ENCODE measurements at places on chromosomes 1 and 21.

- DNase-seq = no peak
Measured at GRCh38 chr1:12144236-12144635, 22.6 kb upstream of the TNFRSF1B start.

GRCh38 chr1:5105744-5106143, 451.3 kb downstream of the AJAP1 start:
- DNase-seq = no peak

- no peak for DNase-seq
Measured at GRCh38 chr1:220892086-220892376, 12.8 kb downstream of the HLX start.

- DNase-seq = no peak
Measured at GRCh38 chr1:213120386-213120785, 69.3 kb downstream of the RPS6KC1 start.

DNA sequence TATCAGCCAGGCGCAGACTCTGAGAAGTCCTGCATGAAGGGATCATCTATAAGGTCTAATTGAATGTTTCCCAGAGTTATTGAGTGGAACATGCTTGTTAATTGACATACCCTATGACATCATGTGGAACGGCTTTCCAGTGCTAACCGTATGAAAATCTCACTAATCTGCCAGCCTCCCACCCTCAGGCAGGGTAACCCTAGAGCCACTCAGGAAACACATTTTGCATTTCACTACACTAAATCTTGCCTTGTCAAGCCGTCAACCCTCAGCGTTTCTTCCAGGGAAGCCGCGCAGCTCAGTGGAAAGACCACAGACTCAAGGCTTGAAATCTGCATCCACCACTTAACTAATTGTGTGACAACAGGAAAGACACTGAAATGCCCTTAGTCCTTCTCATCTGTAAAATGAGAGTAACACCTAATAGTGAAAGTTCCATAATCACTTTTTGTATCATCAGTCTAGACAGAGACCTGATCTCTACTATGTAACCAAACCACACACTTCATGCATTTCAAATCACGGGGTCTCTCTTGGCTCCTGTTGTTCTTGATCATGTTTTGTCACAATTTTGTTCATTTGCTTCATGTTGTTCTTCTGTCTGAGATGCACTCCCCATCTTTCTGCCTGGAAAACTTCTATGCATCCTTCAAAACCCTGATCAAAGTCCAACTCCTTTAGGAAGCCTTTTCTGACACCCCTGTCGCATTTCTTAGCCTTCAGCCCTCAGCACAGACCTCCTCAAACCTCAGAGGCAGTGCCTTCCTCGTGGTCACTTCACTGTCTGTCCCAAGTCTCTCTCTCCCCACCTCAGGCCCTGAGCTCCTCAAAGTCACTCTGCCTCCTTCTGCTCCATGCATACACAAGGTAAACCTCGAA, 246.5 kb downstream of the TOMM20 start:
- DNase-seq = peak; percentile 87

All from T-helper 2 cell (primary cell).